ENCODE measurements at places on chromosomes 1 and 21.
A peak's percentile ranks its signal among the peaks of the same experiment; 100 is the strongest.

DNA sequence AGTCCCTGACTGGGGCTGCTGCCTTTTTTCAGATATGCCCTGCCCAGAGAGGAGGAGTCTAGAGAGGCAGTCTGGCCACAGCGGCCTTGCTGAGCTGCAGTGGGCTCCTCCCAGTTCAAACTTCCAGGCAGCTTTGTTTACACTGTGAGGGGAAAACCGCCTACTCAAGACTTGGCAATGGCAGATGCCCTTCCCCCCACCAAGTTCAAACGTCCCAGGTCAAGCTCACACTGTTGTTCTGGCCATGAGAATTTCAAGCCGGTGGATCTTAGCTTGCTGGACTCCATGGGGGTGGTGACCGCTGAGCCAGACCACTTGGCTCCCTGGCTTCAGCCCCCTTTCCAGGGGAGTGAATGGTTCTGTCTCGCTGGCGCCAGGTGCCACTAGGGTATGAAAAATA lies 18.3 kb upstream of the C1orf53 start:
- DNase-seq: no peak

DNA sequence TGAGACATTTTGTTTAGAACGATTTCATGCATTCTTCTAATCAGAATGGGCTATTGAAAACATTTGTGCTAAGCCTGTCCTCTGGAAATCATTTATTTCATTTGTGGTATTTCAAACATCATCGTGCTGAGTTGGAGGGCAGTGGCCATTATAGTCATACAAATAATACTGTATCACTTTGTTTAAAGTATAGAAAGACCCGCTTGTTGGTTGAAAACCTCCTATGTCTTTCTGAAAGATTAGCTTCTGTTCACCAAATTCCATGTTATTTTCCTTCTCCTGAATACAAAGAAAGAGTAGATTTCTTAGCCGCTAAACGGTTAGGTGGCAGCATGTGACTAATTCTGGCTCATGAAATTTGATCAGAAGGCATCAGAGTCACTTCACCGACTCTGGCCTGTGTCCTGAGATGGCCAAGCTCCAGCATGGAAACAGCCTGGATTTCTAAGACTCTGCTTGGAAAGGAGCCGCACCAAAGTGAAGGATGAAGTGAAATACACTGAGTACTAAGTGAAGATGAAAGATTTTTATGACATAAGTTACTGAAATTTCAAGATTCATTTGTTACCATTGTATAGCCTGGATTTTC lies 355.1 kb downstream of the USP25 start:
- peak; percentile 66 for DNase-seq

- DNase-seq: no peak
Measured at GRCh38 chr1:212612041-212612961, 3.7 kb downstream of the ATF3 start.

DNA sequence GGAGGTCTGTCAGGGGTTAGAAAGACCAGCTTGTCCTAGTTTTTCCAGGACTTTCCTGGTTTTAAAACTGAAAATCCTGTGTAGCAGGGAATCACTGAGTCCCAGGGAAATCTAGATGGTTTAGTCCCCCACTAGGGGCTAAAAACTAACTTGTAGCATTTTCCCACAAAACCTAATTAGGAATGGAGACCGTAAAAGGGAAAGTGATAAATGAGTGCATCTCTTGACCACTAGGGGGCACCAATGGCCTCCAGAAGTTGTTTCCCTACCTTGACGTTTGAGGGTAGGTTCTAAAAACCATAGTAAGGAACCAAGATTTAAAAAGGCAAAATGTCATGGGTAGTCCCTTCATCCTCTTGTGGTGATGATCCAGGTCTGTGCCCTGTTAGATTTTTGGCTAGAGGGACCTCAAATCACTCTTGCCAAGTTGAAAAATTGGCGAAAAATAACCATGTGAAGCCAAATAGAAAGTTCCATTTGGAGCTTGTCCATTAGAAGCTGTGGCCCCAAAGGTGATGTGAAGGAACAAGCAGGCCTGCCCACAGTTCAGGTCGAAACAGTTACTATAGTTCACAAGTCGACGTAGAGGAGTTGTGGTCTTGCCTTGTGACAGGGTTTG lies 24.5 kb downstream of the CLIC6 start:
- peak; percentile 36 for DNase-seq

GRCh38 chr1:54577612-54578011 lies 29.6 kb downstream of the ACOT11 start:
- no peak for DNase-seq

GRCh38 chr1:68049941-68050878 lies at the start of gene DIRAS3:
Gene DIRAS3, minus strand, starts transcription at chr1:68050627. Its CDS starts 3,330 bp downstream, at chr1:68047297.
- DNase-seq: peak; percentile 3

DNA sequence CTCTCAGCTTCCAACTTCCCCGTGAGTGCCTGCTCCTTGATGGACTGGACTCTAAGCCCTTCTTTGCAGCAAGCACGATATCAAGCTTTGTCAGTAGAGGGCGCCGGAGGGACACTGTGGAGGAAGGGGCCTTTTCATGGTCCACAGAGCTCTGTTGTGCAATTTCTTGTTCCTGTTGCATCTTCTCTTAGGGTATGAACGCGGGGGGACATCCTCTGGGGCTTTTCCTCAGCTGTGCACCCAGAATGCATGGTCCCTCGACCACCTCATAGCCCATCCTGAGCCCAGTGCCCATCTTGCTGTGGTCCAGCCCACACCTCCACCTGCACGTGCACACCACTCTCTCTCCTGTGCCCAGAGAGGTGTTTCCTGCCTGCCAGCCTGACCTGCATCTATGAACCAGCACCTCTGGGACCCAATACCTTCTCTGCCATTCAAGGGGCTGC lies 556.8 kb downstream of the PTPRU start:
- peak; percentile 52 for DNase-seq

- DNase-seq: no peak
Measured at GRCh38 chr1:224815647-224816046, 113.8 kb upstream of the DNAH14 start.

DNA sequence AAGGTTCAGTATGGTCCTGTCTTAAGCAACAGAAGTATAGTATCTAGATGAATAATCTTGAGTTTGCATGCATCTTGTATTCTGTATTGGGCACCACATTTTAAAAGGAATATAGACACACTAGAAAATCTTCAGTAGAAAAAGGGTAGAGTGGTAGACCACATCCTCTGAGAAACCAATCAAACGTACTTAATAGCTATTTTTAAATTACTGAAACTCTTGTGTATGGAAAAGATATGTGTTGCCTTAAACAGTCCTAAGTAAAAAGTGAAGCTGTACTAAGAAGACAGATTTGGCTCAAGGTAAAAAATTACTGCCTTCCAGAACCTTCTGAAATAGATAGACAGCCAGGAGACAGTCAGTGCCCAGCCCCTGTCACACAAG lies 3.1 kb downstream of the CTXND2 start:
- no peak for DNase-seq

GRCh38 chr1:58238846-58239245 lies 307.7 kb downstream of the OMA1 start:
- DNase-seq: no peak

- no peak for DNase-seq
Measured at GRCh38 chr21:33975548-33976081, 60.0 kb upstream of the ATP5PO start.

GRCh38 chr1:112762541-112763500 lies 47.7 kb upstream of the PPM1J start:
- DNase-seq: no peak

DNA sequence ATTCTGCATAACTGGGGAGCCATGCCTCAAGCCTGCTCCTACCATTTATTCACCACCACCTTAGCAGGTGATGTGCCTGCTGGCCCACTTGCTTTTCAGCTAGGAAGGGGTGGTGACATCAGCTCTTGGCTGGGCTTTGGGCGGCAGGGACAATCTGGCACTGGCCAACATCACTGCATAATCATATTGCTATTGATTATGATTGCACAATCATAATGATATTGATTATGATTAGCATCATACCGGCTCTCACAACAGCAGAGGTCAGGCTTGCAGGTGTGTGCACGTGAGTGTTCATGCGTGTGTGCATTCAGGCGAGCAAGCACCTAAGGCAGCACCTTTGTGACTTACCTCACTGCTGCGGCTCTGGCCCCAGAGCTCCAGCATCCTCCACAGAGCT lies 273.8 kb downstream of the AJAP1 start:
- no peak for DNase-seq

All from GM04504 (cell line).